GM18507 (cell line): ENCODE measurements at places on chromosomes 7 and 10.
A peak's percentile ranks its signal among the peaks of the same experiment; 100 is the strongest.

GRCh38 chr10:132544744-132545658 lies 7.4 kb downstream of the INPP5A start:
- no peak for DNase-seq

GRCh38 chr7:117225536-117225935 lies 97.3 kb downstream of the WNT2 start:
- DNase-seq = no peak

- DNase-seq = no peak
Measured at GRCh38 chr10:125868372-125868975, 12.6 kb downstream of the DHX32 start.

- DNase-seq = peak; percentile 15
Measured at GRCh38 chr7:24108906-24109376, 175.0 kb upstream of the NPY start.

DNA sequence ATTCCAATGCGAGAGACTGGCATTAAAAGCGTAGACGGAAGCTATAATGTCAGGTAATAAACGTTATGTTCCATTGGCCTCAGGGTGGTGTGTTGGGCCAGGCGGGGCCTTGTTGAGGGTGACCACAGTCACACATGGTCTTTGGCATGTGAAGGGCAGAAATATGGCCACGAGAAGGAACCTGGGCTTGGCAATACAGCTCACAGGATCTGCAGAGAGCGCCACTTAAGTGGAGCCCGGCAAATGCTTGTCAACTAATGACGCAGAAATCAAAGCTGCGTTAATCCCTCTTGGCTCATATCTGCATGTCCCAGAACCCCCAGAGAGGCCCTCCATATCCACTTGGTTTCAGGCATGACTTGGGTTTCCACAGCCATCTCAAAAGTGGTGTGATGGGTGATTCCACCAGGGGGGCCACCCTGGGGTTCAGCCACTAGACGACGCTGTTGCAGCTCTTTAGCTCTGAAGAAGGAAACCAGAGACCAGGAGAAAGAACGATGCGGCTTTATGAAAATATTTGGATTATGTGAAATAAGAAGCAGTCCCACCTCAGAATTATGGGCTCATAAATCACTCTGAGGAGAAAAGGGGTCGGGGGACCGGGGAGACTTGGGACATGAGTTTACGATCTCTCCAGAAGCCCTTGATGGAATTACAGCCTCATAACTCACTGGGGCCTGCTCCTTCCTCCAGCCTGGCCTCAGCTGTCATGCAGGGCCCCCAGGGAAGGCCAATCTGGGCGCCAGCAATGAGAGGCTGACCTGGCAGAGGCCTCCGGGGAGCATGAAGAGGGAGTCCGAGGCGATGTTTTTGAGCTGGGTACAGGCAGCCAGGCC lies 462.5 kb downstream of the PLXNA4 start:
- DNase-seq = no peak

- no peak for DNase-seq
Measured at GRCh38 chr7:27576360-27576944, 86.2 kb downstream of the HIBADH start.

DNA sequence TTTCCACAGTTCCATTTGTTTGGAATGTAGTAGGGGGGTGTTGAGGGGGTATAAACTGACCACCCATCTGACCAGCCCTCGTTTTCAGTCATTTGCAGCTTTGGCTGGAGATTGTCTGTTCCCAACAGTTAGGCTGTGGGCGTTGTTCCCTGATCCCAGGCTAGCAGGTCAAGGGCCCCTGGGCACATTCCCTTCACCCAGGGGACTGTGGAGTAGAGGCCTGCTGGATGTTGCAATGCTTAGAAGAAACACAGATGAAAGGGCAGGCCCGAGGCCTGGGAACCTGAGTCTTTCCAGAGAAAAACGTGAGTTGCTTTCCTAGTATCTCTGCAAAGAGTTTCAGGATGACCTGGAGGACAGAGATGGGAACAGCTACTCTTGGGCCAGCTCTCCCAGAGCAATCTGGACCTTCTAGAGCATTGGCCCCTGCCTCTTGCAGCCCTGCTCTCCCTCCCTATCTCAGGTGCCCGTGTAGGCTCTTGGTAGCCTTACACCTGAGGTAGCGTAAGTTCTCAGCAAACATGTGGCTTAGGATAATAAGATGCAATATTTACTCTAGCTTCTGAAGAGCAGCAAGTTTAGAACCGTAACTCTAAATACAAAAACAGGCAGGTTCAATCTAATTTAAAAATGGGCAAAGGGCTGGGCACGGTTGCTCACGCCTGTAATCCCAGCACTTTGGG lies 99.4 kb upstream of the EFCAB10 start:
- no peak for DNase-seq

DNA sequence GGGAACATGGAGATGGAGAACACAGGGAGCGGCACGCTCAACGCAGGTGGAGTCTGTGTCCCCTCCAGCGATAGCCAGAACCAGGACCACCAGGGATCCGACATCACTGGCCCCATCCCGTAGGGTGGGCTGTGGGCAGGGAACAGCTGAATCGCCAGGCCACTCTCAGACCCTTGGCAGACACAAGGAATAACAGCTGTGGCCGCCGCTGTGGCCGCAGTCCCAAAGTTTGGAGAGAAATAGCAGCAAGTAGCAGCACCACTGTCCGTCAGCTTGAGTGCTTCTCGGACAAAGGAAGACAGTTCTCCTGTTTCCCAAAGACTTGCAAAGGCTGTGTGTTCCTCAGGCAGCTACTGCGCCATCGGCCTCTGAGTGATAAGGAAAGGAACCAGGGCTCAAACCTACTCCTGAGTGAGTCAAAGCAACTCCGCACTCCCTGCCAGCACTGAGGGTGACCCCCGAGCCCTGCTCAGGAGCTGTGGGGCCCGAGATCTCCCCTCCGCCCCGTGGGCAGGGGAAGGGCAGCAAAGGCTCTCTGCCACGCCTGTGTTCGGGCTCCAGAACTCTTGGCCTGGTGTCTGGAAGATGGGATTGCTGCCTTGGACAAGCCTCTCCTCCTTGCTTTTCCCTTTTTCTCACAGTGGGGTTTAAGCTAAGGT lies 82.3 kb upstream of the FAM20C start:
- DNase-seq = no peak

GRCh38 chr7:6403907-6404306 lies 43.8 kb downstream of the DAGLB start:
- no peak for DNase-seq

GRCh38 chr10:60893231-60893630 lies 50.8 kb downstream of the RHOBTB1 start:
- no peak for DNase-seq

DNA sequence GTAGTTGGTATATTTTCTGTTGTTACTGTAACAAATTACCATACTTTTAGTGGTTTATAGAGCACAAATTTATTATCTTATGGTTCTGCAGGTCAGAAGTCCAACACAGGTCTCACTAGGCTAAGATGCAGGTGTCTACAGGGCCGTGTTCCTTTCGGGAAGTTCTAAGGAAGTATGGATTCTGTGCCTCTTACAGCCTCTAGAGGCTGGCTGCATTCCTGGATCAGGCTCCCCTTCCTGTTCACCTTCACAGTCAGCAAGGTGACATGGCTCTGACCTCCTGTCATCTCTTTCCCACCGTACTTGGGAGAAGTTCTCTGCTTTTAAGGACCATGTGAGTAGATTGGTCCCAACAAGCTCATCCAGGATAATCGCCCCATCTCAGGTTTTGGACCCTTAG lies 37.3 kb downstream of the BMPR1A start:
- DNase-seq = no peak
